ENCODE measurements at places on chromosomes 4 and X.

- no peak for DNase-seq
Observed at GRCh38 chr4:12105519-12105918, 676.8 kb upstream of the HS3ST1 start.

DNA sequence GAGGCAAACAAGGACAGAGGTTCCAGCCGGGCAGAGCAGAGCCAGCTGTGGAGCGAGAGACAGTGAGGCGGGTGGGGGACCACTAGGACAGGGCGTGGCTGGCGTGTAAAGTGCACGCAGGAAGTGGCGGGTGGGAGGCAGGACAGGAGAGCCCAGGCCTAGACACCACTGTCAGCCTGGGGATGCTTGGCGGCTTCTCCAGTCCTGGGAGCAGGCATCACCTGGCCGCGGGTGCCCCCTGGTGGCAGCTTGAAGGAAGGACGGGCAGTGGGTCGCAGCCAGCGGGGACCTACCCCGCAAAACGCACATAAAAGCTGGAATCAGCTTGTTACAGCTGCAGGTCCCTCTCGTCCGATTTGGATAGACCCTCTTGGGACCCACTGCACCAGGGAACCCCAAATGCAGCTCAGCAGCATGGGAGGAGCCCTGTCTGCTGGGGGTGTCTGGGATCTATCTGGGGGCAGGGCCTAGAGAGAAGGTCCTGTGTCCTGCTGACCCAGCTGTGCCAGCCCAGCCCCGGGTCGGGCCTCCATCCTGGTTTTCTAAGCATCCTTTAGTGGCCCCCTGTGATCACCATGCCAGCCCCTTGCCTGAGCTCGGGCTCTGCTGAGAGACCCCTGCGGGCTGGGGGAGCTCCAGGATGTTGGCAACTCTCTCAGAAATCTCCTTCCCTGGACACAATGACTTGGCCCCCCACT lies 57.7 kb downstream of the WFS1 start:
- peak; percentile 93 for DNase-seq

GRCh38 chrX:2705046-2705832 lies 14.1 kb downstream of the CD99 start:
- DNase-seq = no peak

- DNase-seq = no peak
Observed at GRCh38 chr4:125796138-125796537, 481.4 kb downstream of the FAT4 start.

DNA sequence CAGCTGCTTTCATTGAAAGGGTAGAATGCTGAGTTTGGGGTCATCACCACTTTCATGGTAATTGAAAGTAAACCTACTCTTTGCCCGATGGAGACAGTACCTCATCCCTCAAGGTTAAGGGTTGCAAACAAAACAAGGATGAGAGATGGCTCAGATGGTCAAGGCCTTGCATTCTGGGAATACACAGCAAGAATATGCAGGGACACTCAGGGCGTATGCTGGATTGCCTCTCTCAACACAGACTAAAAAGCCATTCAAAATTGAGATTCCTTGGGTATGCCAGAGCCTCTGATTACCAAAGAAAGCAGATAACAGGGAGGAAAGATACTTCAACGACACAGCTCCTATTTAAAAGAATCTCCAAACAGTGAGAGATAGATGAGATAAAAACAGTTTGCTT lies 310.4 kb downstream of the ARAP2 start:
- no peak for DNase-seq

- DNase-seq = no peak
Observed at GRCh38 chrX:140507982-140508305, 3.1 kb upstream of the SOX3 start.

GRCh38 chr4:26893491-26893890 lies 32.9 kb downstream of the STIM2 start:
- DNase-seq = no peak

GRCh38 chr4:39233114-39233513 lies 50.8 kb downstream of the WDR19 start:
- DNase-seq = no peak

DNA sequence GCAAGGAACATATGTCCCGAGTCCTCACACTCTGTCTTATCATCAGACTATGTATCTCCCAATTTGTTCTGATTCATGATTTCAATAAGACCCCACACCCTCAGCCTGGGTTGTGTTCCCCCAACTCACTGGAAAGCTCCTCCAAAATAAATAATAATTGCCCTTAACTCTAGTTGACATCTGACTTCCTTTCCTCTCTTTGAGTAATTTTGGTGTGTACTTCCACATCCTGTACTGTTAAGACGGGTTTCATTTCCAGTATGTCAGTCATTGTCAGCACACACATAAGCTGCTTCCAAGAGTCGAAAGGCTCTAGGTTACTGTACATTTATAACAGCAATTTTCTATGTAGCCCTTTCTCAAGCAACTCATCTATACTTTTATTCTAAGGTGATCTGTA lies 52.2 kb upstream of the C1QTNF7 start:
- no peak for DNase-seq

DNA sequence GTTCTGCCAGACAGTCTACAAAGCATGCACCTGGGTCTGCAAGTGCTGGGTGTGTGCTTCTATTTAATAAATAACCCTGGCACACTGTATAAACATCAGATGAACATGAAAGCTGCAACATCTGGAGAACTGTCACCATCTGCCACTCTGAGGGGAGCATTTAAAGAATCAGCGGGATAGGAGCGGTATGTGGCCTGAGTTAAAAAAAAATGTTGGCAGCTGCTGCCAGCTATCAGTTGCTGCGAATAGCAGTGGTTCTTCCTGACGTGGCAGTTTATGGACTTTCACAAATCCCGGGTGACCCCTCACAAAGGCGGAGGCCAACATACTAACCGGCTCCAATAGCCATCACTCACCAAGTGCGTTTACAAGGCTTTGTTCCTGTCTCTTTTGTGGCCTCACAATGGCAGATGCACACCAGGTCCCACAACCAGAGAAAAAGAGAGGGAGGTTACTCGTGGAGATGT lies 95.1 kb downstream of the RASL11B start:
- no peak for DNase-seq

DNA sequence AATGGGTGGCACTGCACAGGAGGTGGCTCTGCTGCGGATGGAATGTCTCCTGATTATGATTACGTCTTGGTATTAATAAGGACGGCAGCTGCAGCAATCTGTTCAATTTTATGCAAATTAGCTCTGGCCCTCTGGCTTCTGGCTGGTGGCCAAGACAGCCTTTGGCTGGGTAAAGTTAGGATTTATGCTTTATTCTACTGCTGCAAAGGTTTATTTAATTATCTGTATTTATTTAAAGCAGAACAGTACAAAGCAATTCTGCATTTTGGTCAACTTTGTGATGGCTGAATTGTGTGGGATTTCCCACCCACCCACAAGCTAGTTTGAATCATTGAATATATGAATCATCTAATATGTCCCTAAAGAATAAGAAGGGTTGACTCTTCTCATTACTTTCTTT lies 745.6 kb upstream of the FAM241A start:
- no peak for DNase-seq

GRCh38 chr4:144582105-144582850 lies 63.7 kb upstream of the HHIP start:
- no peak for DNase-seq

DNA sequence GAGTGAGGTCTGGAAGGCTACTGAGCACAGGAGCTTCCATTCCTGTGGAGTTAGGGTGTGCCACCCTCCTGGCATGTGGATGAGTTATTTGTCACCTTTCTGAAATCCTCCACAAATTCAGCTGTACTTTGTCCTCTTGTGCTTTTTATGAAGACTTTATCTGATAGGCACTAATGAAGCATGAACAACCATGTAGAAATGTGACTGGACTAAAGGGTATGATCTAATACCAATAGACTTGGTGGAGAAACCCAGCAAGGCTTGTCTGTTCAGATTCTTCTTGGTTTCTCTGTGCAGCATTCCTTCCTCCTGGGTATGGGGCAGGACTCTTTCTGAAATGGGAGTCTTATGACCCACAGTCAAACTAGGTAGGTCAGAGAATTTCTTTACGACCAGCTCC lies 9.6 kb downstream of the NBDY start:
- DNase-seq = no peak

DNA sequence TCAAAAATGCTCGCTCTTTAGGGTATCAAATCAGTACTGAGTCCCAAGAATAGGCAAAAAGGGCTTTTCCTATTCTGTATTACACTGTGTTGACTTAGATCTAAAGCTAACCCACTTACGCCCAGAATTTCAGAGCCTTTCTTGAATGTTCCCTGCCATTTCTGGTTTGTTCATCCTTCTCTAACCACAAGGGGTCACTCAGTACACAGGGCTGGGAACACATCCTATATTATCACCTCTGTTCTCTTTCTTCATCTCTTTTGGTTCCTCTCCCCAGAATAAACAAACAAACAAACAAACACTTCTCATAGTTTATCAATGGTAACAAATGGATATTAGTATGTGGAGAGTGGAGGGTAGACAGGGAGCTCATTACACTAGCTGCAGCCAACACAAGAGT lies 25.5 kb upstream of the MORC4 start:
- DNase-seq = no peak

DNA sequence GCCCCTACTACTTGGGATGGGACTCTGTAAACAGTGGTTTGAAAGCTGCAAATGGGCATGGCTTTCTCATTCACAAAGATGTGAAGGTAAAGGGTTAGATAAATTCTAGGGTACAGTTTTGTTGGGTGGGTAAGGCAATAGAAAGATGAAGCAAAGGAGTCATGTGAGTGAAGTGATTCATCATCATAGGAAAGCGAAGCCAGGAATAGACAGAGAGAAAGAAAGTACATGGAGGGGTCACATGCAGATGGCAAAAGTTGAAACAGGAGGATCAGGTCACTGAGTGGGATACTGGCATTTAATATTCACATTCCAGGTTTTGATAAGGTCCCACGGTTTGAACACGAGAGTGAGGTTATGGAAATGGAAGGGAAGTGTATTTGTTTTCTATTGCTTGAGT lies 8.2 kb upstream of the ABCG2 start:
- DNase-seq = no peak

GRCh38 chr4:82957045-82957444 lies 53.6 kb downstream of the LIN54 start:
- DNase-seq = no peak

- no peak for DNase-seq
Observed at GRCh38 chrX:10636851-10637250, 16.5 kb upstream of the MID1 start.

GRCh38 chrX:34879346-34879745 lies 63.2 kb upstream of the FAM47B start:
- DNase-seq = no peak

DNA sequence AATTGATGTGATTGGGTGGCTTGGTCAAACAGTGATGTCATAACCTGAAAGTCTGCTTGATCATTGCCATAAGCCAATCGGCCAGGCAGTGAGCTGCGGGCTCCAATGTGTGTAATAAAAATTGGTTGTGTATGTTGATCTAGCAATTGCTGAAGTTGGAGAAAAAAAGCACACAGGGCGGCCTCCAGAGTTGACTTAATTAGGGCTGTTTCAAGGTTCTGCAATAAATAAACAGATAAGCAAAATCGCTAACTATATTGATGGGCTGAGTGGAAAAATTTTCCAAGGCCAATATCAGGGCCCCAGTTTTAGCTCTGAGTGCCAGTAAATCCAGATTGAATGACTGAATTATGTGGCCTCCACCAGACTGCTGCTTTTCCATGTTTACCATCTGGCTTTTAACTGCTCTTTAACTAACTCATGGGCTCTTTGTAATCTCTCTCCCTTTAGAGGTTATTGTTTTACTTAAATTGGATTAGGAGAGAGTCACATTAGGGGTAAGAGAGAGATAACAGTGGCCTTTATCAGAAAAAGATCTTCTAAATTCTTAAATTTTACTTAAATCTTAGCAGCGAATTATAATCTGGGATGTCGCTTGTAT lies 160.6 kb upstream of the WDFY3 start:
- DNase-seq = no peak

GRCh38 chr4:14783011-14783877 lies 219.0 kb upstream of the CPEB2 start:
- no peak for DNase-seq

DNA sequence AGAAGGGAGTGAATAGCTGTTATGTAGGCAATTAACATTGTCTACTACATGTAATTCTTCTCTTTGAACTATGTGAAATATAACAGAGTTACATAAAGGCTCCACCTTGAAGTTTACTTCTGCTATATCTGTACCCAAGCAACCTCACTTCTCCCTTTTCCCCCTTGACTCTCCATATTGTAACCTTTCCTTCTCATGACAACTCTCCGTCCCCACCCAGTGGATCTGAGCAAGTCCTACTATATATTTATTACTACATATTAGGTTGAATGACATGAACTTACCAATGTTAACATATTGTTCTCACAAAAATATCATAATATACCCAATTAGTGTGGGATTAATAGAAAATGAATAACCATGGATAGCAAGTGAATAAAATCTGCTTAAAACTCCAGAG lies 93.2 kb upstream of the ATP8A1 start:
- DNase-seq = no peak

GRCh38 chrX:1486749-1487361 lies 34.1 kb upstream of the ASMTL start:
- no peak for DNase-seq

GRCh38 chrX:44705817-44706551 lies 137.8 kb upstream of the DUSP21 start:
- DNase-seq = no peak

GRCh38 chr4:114688059-114688458 lies 89.5 kb downstream of the UGT8 start:
- DNase-seq = no peak

DNA sequence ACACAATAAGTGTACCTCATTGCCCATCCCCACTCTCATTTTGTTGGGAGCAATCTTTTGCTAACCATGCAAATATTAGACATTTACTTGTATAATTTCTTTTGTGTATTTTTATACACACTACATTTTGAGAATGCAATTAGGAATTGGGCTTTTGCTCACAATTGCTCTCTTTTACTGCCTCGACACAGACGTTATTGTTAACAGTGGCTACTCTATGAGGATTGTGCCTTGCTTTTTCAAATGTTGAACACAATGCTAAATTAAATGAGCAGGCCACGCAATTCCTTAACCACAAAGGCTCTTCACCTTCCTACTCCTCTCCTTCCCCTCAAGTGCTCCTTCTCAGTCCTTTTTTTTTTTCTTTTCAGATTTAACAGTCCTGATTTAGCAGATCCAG lies 42.8 kb upstream of the HPF1 start:
- DNase-seq = no peak

DNA sequence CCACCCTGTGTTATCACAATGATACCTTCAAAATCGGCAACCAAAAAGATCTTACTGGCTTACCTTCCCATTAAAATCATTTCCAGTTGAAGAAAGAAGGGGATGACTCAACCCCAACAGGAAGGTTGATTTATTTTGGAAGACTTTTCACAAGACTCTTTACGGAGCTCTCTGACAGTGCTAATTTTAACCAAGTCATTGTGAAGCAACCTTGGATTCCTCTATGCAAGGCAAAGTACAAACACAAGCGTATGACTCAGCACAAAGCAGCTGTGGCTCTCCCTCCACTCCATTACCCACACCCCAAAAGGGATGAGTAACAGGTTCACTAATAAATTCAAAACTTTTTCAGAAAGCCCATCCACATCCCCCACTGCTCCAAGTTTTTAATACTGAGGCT lies 213.8 kb upstream of the FGF13 start:
- no peak for DNase-seq

- DNase-seq = no peak
Observed at GRCh38 chr4:41935652-41936021, 408 bp downstream of the TMEM33 start.

GRCh38 chrX:136165406-136165805 lies 18.1 kb downstream of the FHL1 start:
- DNase-seq = no peak

All from esophagus muscularis mucosa (tissue), 4 donors.